Activated CD8-positive, alpha-beta T cell treated with anti-CD3 and anti-CD28 coated beads, Interleukin-2, amount 10 ng/mL, durations not matched to agents 7 days and 5 days (primary cell): ENCODE measurements at places on chromosomes 6 and 20. TPM values are rescaled to one million over a fixed set of nuclear protein-coding genes. Genes with fewer than 3 reads are reported as not detected.

The PCSK2 gene
- not detected for total RNA-seq

The CLPSL1 gene
- total RNA-seq = not detected

The KIF16B gene
- total RNA-seq = 3.2 TPM

DNA sequence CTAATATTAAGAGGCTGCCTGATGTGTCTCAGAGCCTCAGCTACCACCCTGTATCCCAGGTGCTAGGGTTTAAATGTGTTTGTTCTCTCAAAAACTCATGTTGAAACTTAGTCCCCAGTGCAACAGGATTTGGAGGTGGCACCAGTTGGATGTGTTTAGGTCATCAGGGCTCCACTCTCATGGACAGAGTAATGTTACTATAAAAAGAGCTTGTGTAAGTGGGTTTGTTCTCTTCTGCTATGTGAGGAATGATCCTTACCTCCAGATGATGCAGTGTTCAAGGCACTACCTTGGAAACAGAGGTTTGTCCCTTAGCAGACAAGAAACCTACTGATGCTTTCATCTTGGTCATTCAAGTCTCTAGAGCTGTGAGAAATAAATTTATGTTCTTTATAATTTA is 164.9 kb upstream of the EPHA7 start:
- DNase-seq = no peak

GRCh38 chr20:23456409-23456808 is 3.7 kb upstream of the CST11 start:
- peak; percentile 63 for DNase-seq

DNA sequence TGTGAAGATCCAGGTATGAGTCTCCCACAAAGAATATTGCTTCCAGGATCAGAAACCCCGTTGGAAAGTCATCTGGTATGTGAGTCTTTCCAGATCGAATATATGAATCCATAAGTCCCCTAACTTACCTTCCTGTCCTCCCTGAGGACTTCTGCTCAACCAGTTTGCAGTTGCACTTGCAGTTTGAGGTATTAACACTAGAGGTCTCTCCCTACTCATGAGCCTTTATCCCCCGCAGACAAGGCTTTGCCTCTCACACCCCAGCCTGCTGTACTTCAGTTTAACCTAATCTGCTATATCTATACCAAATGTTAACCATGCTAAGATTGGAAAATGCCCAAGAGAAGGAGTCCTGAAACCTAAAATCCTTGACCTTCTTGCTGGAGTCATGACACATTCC is 135.3 kb upstream of the DEFB112 start:
- DNase-seq = no peak

- DNase-seq = no peak
Measured at GRCh38 chr20:8946036-8946940, 122.6 kb upstream of the PLCB4 start.

GRCh38 chr20:24991897-24992486 is 559 bp downstream of the APMAP start:
- DNase-seq = no peak

The VAPB gene
- 34.5 TPM for total RNA-seq

The PRL gene
- not detected for total RNA-seq

The DEFB124 gene
- not detected for total RNA-seq

The C20orf202 gene
- total RNA-seq = not detected

- no peak for DNase-seq
Measured at GRCh38 chr6:46684771-46685170, 2.9 kb upstream of the TDRD6 start.

DNA sequence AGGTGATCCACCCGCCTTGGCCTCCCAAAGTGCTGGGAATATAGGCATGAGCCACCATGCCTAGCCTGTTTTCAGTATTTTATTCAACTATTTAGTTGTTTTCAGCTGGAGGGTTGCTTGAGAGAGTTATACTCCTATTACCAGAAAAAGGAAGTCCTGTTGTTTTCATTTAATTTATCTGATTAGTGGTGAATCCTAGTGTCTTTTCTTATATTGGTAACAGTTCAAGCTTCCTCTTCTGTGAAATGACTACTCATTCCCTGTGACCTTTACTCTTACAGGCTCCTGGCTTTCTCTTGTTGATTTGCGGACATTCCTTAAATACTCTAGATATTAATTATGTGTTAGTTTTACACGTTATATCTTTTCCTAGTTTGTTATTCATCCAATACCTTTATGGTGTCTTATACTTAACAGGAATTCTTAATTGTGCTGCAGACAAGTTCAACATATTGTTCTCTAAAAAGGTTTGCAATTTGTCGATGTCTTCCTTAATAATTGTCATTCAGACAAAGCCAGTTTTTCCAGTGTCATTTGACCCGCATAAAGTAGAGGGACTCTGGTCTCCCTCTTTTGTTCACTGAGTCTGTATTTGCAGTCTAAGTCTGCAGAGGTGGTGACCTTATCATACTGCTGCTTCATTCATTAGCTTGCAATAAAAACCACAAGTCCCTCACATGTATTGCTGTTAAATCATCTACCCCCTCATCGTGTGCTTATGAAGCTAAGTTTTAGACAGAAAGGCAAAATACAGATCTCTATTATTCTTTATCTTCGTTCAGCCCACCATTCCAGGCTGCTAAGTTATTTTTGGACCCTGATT is 51.4 kb downstream of the ZBTB9 start:
- DNase-seq = no peak
